ENCODE measurements at places on chromosomes 3 and 15. TPM values are rescaled to one million over a fixed set of nuclear protein-coding genes. Genes with fewer than 3 reads are reported as not detected.

GRCh38 chr15:90620379-90621067 is 90.8 kb downstream of the CRTC3 start:
- no peak for DNase-seq

- DNase-seq: no peak
Measured at GRCh38 chr3:128278130-128278529, 124.8 kb downstream of the EEFSEC start.

DNA sequence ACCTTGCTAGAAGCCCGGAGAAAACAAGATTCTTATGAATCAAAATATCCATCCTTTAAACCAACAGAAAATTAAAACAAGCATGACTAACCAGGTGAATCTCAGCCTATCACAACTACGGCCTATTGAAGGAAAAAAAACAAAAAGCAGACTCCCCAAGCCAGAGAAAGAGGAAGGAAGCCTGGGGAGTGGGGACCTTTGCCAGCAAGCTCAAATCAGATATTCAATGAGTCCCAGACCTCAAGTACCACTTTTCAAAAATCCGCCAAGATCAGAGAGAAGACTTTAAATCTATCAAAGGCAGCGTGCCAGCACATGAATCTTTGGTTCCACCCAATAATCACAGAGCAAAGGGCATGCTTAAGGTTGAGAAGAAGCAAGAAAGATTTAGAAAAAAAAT is 253.8 kb downstream of the NTRK3 start:
- no peak for DNase-seq

GRCh38 chr15:52872036-52872818 is 82.1 kb upstream of the ONECUT1 start:
- DNase-seq: no peak

GRCh38 chr3:44510000-44510368 is 32.5 kb upstream of the ZNF445 start:
- DNase-seq: no peak

GRCh38 chr3:6733699-6734394 is 127.1 kb upstream of the GRM7 start:
- DNase-seq: no peak

DNA sequence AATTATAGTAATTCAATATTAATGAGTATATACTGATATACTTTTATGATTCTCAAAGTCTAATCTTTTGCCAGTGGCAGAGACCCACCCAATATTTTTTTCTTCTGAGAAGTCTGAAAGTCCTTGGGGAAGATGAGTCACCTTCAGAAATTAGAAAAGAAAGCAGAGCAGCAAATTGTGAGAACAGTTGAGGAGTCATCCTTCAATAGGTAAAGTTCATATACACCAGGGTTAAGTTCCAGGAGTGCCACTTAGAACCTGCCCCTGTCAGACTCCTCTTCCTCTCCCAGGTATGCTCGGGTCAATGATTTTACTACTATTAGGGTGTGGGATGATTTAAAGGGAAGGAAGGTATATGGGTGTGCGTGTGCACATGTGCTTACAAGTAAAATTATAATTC is 7.1 kb downstream of the CLRN1 start:
- no peak for DNase-seq

Gene BOC
- 3.7 TPM for total RNA-seq

- DNase-seq: peak; percentile 33
Measured at GRCh38 chr15:98612490-98613110, 35.7 kb upstream of the IGF1R start.

Gene PGBD4
- 1.0 TPM for total RNA-seq

DNA sequence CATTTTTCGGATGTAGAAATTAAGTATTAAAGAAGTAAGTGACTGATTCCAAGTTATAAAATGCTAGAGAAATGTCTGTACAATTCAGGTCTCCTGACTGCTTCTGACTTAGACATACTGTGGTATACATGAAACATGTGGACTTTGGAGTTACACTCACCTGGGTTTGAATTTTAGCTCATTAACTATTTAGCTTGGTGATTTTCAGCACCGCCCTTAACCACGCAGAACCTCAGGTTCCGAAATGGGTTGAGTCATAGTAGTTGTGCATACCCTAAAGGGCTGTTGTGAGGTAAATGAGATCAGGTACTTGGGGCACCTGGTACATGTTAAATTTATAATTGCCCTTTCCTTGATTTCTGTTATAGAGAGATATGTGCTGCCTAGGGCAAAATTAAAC is 32.9 kb upstream of the UTS2B start:
- no peak for DNase-seq

- no peak for DNase-seq
Measured at GRCh38 chr15:73079565-73079964, 27.3 kb downstream of the NEO1 start.

- DNase-seq: no peak
Measured at GRCh38 chr3:55090291-55090690, 162.4 kb upstream of the LRTM1 start.

DNA sequence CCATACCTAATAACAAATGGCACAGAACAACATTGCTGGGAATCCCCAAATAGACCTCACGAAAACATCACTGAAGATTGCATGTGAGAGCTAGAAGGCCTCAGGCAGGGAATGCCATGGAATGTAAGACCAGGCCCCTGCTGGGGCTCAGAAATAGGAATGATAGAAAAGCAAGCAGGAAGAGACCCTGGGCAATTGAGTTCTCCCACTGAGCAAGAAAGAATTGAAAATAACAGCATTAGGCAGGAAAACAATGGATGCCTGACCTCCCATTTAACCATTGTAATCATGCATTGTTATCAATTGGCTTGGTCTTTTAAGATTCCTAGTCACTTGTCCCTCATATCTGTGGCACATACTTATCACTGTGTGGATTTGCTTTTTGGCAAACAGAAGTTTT is 581.6 kb downstream of the FHIT start:
- DNase-seq: no peak

DNA sequence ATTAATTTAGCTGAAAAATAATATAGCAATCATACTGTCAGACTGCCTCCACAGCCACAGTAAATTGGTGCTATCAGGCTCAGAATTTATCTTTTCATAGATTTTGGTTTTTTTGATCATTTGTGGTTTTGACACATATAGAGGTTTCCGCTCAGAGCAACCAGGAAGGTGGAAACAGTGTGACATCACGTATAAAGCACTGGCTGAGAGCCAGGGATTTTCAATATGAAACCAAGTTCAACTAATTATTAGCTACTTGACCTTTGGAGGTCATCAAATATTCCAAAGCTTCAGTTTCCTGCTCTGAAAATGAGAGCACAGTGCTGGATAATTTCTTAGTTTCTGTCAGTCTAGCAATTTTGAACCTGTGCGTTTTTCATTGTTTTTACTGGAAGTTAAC is 433.8 kb upstream of the SUCLG2 start:
- no peak for DNase-seq

DNA sequence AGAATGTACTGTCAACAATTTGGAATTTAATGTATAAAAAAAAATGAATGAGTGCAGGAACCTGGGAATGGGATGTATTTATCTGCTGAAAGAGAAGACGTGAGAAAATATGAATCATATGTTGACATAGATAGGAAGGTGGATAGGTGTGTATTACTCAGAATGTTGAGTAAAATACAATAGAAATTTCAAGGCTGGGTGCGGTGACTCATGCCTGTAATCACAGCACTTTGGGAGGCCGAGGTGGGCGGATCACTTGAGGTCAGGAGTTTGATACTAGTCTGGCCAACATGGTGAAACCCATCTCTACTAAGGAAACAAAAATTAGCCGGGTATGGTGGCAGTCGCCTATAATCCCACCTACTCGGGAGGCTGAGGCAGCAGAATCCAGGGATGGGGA is 202.8 kb downstream of the CADM2 start:
- no peak for DNase-seq

DNA sequence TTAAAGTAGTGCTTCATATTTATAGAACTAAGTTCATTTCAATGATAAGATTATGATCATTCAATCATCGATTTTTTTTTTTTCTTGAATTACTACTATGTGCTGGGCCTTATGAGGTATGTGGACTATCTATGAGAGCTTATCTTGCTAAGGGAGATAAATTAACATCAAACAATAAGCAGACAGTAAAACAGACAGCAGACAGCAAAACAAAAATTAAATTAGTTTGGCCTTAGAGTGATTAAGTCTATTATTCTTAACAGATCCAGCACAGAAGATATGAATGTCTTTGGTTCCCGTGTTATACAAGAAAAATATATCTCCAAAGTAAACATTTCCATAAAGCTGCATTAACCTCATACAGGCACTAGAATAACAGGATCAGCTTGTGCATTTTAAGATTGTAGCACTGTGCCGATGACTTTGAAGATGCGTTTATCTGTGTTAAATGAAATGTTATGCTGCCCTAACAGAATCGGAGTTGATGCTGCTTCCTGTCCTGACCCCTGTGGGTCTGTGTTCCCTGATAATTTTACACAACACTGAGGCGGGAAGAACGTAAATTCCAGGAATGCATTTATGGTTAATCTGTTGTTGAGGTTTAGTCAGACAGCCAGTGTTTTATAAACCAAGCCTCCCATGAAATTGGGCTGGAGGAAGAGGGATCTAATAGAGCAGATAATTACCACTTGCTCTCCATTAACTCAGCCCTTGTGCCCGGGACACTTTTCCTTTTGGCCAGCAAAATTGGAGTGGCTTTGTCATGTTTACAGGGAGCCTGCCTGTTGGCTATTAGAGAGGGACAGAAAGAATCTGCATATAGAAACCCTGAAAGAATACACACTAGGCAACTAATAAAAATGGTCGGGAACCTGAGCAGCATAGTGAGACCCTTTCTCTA is 80.8 kb downstream of the GHSR start:
- DNase-seq: peak; percentile 31

Gene CD86
- total RNA-seq: 0.39 TPM

DNA sequence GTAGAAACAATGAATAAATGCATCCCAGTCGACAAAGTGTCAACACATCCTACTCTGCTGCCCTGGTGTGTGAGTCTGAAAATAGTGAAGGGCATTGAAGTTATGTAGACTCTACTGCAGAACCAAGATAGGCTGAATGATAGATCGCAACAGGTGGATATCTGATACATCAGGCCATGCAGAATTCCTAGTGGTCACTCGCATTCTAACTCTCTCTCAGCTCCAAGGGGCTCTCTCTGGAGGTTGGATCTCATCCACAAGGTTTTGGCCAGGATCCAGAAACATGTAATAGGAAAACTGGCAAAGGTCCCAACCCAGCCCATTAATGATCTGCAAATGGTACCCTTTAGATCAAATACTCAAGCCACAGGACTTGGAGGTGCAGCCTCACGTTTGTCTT is 514.1 kb downstream of the MAGI1 start:
- DNase-seq: no peak

Gene FEZF2
- not detected for total RNA-seq

DNA sequence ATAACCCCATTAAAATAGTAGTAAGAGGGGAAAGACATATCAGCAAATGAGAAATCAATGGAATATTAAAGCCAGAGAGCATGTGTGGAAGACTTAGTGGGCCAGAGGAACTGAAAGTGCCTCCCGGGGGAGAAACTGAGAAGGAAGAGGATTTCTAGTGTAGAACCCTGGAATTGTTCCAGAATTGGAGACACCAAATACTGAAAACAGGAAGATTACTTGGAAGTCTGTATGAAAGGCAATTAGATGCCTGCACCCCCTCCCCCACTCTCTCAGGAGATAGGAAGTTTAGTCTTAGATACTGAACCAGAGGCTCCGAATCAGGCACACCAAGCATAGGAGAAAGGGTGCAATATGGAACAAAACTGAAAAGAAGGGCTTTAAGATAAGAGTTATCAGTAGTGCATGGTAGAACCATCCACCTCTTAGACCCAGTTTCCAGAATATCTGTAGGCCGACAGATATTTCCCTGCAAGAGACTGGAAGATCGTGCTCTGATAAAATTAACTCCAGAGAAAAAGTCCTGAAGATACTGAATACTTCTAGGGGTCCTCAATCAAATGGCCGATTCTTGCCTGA is 32.4 kb downstream of the KLHL18 start:
- DNase-seq: no peak

DNA sequence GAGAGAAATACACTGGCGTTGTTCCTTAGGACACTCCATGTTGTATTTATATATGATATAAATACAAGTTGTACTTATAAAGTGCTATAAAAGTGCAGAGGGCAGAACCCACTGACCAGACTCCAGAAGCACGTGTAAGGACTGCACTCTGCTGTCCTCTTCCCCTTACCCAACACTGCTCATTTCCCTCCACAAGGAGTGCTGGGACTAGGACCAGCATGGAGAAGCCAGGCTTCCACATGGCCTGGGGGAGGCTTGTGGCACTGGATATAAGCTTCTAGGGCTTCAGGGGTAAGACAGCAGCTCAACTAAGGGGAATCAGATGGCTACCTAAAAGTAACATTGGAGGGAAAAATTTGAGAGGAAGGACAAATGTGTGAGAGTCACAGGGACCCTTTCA is 556.9 kb downstream of the IGSF11 start:
- DNase-seq: peak; percentile 34

Gene NEK10
- total RNA-seq: 1.8 TPM

Gene DNAJA4
- not detected for total RNA-seq

Gene CCDC54
- not detected for total RNA-seq

DNA sequence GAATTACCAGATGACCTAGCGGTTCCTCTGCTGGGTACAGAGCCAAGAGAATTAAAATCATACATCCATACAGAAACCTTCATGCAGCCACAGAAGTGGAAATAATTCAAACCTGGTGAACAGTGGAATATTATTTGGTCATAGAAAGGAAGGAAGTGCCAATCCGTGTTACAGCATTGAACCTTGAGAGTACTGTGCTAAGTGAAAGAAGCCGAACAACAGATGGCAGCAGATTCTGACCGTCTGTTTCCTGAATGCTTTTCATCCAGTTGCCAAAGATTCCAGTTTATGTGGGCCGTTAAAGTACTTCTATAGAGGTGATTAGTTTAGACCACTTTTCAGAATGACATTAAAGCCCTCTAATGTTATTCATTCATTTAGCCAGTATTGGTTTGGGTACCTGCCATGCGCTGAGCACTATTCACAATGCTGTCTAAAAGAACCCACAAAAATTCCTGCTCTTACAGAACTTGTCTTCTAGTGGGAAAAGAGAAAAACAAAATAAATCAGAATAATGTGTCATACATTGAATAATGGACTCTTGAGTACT is 45.8 kb upstream of the SENP5 start:
- DNase-seq: no peak

Gene GASK1A
- 0.08 TPM for total RNA-seq

DNA sequence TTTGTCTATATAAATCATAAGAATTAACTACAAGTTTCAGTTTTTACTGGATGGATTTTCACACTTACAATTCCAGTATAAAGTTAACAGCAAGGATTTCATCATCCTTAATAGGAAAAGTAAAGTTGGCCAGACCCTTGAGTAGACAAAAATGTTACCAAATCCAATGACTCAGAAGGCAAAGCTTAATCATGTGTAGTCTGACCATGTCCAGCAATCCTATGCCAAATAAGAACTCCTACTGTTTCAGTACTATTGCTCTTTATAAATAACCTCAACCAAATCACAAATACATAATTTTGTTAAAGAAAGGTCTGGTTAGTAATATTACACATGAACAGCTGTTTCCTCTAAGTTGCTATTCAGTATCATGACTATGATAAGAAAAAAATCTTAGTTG is 35.0 kb downstream of the PLOD2 start:
- DNase-seq: peak; percentile 70

Gene ANKRD34C
- total RNA-seq: not detected

DNA sequence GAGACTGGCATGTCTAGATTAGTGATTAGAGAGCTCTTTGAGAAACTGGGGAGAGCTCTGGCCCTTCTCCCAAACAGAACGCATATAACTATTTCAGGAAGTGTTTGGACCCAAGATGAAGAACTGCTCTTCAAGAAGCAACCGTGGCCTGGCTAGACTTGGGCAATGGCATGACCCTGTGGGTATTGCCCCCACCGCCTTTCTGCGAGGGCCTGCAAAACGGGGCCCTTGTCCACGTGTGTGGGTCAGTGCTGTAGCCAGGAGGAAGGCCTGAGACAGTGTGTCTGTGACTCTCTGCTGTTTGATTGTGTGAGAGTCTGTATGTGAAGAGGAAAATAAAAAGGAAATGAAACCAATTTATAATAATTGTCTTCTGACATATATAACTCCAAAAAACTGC is 42.5 kb downstream of the EEFSEC start:
- no peak for DNase-seq

Measured in H4 (cell line).